Fibroblast of skin of right quadriceps (primary cell): ENCODE measurements at places on chromosomes 11 and 22.

GRCh38 chr11:19853920-19854319, 141.3 kb downstream of the NAV2 start:
- DNase-seq = peak; percentile 84

- DNase-seq = no peak
Observed at GRCh38 chr11:6427516-6427915, 8.6 kb upstream of the APBB1 start.

GRCh38 chr11:16002942-16003341, 353.4 kb downstream of the SOX6 start:
- DNase-seq = no peak

GRCh38 chr11:13333456-13333957, 55.9 kb downstream of the BMAL1 start:
- no peak for DNase-seq

- no peak for DNase-seq
Observed at GRCh38 chr11:8097926-8098325, 16.9 kb downstream of the TUB start.

- peak; percentile 24 for DNase-seq
Observed at GRCh38 chr11:128757235-128757711, 63.4 kb downstream of the FLI1 start.

DNA sequence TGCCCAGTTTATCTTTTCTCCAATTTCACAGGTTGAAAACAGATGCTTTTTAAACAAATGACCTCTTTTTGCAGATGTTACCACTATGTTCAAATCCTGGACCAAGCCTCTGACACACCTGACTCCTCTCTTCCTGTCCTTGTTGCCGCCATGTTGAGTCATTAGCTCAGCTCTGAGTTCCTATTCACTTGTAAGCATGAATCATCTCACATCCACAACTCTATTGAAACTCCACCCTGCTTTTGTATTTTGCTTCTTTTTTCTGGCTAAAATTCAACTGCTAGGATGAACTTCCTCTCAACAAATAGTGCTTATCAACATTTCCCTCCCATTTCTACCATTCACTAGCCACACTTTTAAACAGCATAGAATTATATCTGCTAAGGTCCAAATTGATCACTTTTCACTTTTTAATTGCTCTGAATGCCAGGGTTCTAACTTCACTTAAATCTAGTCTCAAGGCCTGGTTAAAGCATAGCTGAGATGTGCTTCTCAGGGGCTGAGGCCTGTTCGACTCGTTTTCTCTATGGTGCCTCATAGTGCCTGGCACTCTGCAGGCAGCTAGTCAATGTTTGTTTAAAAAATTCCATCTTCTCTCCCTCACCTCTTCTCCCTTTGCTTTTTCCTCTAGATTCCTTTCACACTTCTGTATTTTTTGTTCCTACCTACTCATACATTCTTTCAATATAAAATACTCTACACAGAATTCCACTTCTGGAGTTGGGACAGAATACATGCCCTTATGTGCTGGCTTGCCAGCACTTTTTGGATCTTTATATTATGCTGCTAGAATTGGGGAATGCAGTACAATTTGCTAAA, 3.9 kb downstream of the JOSD1 start:
- peak; percentile 73 for DNase-seq

DNA sequence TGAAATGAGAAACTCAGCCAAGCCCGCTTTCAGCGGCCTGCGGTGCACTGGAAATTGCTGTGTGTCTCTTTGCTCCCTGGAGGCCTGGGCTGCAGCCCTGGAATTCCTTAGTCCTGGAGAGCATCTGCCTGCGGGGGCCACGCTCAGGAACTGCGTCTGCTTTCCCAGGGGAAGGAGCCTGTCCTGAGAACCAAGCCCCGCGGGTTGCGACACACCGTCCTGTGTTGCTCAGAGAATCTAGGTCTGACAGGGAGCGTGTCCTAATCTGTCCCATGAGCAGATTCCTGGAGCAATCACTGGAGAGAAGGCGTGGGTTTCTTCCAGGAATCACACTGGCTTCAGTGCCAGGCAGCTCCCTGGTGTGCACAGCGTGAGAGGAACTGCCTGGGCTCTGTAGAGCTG, 708.1 kb downstream of the BRD1 start:
- no peak for DNase-seq

GRCh38 chr22:28024422-28024888, 105.4 kb upstream of the PITPNB start:
- DNase-seq = no peak

- no peak for DNase-seq
Observed at GRCh38 chr11:32472226-32472625, 36.9 kb upstream of the WT1 start.

- no peak for DNase-seq
Observed at GRCh38 chr22:27583856-27584255, 217.7 kb downstream of the MN1 start.

GRCh38 chr11:63869683-63870082, 30.8 kb downstream of the MARK2 start:
- no peak for DNase-seq

DNA sequence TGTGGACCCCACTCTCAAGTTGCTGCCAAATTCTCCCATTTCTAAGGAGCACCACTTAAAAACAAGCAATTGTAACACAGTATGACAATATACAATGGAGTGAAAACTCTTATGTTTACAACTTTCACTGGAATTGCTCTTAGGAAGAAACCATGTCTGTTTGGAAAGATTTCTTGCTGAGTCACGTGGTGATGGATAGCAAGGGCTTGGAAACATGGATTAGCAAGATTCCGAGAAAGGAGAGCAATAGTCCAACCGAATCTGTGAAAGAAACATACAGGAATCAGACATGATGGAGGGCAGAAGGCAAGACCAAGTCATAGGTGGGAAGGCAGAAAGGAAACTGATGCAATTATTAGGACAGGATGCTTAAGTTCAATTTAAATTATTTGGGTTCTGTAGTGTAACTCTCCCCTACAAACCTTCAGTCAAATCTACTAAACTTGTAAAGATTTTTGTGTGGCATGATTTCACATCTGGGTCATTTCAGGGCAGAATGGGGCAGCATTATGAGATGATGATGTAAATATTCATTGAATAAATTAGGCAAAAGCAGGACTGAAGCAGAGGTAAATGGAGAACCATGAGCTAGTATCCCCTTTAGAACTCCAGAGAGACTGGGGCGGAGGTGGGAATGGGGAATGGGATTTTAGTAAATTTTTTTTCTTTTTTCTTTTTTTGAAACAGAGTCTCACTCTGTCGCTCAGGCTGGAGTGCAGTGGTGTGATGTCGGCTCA, 27.8 kb upstream of the THY1 start:
- no peak for DNase-seq

DNA sequence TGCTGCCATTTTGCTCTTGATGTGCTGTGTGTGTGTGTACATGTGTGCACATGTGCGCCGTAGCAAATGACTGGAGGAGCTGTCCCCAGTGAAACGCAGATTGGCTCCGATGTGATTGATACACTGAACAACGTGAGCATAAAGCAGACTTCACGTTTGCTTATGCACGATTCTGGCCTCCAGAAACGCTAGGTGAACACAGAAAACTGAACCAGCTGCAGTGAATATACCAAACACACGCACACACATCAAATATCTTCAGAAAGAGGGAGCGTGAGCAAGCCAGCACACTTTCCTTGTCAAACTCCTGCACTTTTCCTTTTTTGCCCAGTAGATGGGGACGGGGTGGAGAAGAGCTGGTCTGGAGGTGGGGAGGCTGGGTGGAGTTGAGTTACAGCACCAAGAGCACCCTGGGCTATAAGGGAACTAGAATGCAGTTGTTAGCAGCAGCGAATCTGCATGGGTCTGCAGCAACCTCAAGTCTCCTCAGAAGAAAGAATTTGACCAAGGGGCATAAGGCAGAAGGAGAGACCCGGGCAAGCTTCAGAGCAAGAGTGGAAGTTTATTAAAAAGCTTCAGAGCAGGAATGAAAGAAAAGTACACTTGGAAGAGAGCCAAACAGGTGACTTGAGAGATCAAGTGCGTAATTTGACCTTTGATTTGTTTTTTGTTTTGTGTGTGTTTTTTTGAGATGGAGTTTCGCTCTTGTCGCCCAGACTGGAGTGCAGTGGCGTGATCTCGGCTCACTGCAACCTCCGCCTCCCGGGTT, 77.8 kb upstream of the CADM1 start:
- peak; percentile 37 for DNase-seq

- DNase-seq = no peak
Observed at GRCh38 chr11:1565904-1566247, 6.2 kb downstream of the DUSP8 start.

DNA sequence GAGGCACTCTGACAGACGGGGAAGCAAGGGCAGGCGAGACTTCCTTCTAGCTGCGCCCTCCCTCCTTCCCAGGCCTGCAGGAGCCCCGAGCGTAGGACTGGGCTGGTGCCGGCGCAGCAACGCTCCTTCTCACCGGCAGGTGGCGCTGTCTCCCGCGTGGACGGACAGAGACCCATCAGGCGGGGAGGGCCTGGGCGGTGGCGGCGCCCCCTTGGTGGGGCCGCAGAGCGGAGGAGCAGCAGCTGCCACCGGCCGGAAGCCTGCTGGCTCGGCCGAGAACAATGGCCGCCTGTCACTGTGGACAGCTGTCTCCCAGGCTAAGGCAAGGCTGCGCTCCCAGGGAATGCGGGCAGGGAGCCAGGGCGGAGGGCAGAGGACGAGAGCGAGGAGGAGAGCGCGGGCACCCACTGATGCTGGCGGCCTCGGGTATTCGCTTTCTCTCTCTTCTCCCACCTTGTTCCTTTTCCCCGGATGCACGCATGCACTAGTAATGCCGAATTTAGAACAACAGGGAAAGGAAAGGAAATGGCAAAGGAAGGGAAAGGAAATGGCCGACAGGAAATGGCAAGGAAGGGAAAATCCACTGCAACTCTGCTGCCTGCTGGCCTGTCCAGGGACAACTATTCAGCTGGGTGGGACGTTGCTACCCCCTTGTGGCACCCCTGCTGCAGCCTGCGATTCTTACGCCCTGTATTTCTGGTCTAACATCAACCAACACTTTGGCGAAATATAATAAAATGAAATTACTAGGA, 14.4 kb downstream of the PPM1F start:
- peak; percentile 86 for DNase-seq

DNA sequence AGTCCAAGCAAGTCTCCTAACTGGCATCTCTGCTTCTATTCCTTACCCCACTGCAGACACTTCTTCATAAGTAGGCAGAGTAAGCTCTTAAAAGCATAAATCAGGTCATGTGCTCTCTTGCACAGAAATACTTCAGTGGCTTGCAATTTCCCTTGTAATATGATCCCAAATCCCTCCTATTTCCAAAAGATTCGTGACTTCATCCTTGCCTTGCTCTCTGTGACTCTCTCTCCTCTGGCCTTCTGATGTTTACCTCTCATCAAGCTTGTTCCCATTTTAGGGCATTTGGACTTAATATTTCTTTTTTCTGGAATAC, 37.4 kb upstream of the NCR3LG1 start:
- peak; percentile 82 for DNase-seq

GRCh38 chr11:132644520-132645239, 887.6 kb downstream of the OPCML start:
- DNase-seq = no peak

DNA sequence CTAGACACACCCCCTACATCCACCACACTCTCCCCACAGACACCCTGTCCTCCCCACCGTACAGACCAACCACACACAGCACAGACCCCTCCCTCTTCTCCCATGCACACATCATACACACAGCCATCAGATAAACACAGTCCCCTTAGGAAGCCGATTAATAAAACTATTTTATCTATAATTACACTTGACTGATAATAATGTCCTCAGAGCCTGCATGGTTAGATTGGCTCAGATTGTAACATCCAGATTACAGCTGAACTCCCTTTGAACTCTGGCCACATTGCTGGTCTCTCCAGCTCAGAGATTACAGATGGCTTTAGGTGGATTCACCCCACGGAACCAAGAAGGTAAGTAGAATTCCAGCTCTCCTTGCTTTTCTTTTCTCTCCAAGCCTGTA, 9.5 kb upstream of the ELF5 start:
- no peak for DNase-seq

DNA sequence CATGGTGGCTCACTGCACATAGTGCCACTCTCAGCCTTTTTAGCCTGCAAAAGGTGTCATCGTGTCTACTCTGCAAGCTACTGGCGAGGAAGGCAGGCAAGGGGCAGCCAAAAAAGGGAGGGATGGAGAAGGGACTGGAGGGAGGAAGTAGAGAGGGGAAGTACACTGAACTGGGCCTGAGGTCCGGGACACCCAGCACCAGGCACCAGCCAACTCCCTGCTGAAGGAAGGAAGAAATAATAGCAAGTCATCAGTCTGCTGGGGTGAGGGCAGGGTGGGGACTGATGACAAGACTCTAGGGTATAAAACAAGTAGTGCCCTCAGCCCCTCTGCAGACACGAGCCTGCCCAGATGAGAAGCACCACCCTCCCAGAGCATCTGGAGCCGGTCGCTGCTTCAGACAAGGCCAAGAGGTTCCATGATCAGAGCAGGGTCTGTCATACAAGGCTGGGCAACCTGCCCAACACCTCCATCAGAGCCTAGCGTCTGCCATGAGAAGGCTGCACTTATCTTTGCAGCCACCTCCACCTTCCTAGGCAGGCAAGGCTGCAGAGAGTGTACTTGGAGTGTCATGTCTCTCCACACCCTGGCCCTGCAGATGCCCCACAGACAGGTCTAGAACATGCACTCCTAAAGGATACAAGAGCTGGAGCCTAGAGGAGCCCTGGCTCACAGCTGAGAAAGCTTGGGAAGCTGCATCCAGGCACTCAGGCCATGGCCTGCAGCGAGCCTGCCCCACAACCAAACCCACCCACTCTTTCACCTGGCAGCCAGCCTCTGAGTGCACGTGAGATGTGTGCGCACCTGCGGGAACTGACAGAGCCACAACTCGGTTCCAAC, 9.0 kb upstream of the COMT start:
- no peak for DNase-seq

- DNase-seq = no peak
Observed at GRCh38 chr22:18096823-18097222, 13.8 kb upstream of the TUBA8 start.

DNA sequence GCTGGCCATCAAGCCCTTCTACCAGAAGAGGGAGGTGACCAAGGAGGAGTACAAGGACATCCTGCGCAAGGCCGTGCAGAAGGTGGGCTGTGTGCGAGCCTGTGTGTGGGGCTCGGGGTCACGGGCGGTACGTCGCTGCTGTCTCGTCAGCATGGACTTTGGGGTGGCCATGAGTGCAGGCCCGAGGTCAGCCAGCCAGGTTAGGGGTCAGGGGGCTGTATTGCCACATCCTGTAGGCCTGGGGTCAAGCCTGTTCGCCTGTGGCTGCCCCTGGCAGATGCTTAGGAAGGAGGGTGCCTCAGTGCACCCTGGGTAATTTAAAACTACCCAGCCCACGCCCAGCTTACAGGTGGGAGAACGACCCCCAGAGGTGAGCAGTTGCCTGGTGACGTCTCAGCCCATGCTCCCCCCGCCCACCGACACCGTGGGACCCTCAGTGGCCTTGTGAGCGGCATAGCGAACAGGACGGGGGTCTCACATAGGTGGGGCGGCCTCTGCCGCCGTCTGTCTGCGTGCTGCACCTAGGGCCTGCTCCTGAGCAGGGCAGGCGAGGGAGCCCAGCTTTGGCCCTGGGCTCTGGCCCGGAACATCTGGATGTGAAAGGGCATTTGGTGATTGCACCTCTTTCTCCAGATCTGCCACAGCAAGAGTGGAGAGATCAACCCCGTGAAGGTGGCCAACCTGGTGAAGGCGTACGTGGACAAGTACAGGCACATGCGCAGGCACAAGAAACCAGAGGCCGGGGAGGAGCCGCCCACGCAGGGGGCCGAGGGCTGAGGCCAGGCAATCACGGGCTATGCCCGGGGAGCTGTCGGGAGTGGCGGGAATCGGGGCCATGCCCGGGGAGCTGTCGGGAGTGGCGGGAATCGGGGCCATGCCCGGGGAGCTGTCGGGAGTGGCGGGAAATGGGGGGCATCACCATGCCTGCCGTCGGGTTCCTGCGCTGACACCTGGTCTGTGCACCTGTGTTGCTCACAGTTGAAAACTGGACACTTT, 4.5 kb downstream of the IRF7 start:
- DNase-seq = no peak

- no peak for DNase-seq
Observed at GRCh38 chr11:10450462-10451425, 4.3 kb upstream of the AMPD3 start.
